ENCODE measurements at places on chromosomes 12 and 14. TPM values are rescaled to one million over a fixed set of nuclear protein-coding genes. Genes with fewer than 3 reads are reported as not detected.

The CABP1 gene
- 6.0 TPM for total RNA-seq

The IL31 gene
- total RNA-seq: not detected

The EMP1 gene
- total RNA-seq: 0.48 TPM

The CTSG gene
- total RNA-seq: 0.10 TPM

The RNASE4 gene
- total RNA-seq: 15.8 TPM

The HVCN1 gene
- total RNA-seq: 6.9 TPM

The TAS2R42 gene
- not detected for total RNA-seq

The SSPN gene
- 0.31 TPM for total RNA-seq

The GALNT6 gene
- total RNA-seq: 37.0 TPM

The RNASE3 gene
- not detected for total RNA-seq

The RCOR1 gene
- 13.9 TPM for total RNA-seq

The KRT83 gene
- 0.10 TPM for total RNA-seq

The RDH16 gene
- total RNA-seq: 0.66 TPM

The HOXC10 gene
- total RNA-seq: not detected

The PRICKLE1 gene
- total RNA-seq: 24.7 TPM

The FSCB gene
- total RNA-seq: not detected

The GYS2 gene
- not detected for total RNA-seq

The PIANP gene
- 0.42 TPM for total RNA-seq

The C1S gene
- 4.8 TPM for total RNA-seq

The LACRT gene
- not detected for total RNA-seq

The TAS2R20 gene
- total RNA-seq: 0.38 TPM

The INSM2 gene
- total RNA-seq: not detected

The SERPINA10 gene
- not detected for total RNA-seq

The PLCZ1 gene
- total RNA-seq: not detected

The ANO6 gene
- total RNA-seq: 37.9 TPM

The CKAP4 gene
- 52.0 TPM for total RNA-seq

The IGFBP6 gene
- total RNA-seq: 17.5 TPM

The IFNG-AS1 gene
- total RNA-seq: not detected

The CLEC12A gene
- not detected for total RNA-seq

The TAS2R10 gene
- 0.10 TPM for total RNA-seq
